ENCODE measurements at places on chromosomes 5 and 9.

DNA sequence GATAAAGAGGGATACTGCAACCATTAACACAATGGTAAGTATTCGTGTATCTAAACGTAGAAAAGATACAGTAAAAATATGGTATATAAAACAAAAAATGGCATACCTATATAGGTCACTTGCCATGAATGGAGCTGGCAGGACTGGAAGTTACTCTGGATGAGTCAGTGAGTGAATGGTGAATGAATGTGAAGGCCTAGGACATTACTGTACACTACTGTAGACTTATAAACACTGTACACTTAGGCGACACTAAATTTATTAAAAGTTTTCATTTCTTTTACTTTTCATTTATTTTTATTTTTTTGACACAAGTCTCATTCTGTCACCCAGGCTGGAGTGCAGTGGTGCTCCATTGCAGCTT lies 14.1 kb downstream of the TDRD7 start:
- DNase-seq: no peak

- DNase-seq: no peak
Observed at GRCh38 chr5:143696921-143697320, 115.0 kb upstream of the HMHB1 start.

GRCh38 chr9:109213285-109214121 lies 46.5 kb upstream of the FRRS1L start:
- no peak for DNase-seq

DNA sequence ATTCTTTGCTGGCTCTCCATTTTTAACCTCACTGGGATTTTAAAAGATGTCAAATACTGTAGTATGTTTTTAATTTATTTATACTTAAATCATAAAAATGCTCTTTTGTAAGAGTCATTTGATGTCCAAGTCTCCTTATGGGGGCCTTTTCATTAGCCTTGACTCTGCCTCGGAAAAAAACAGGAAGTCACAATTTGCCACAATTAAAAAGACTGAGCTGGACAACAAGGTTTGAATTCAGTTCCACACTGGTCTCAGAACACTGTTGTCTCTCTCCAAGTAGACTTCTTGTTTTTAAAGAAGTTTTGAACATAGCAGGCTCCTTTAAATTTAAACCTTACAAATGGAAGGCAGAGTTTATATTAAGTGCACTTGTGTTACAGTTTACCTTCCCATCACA lies 444.2 kb downstream of the ACTL7B start:
- DNase-seq: no peak

- no peak for DNase-seq
Observed at GRCh38 chr9:129595903-129596540, 24.9 kb downstream of the C9orf50 start.

- no peak for DNase-seq
Observed at GRCh38 chr5:42912184-42912798, 100.6 kb upstream of the SELENOP start.

GRCh38 chr9:134326724-134327601 lies 708 bp downstream of the RXRA start:
- peak; percentile 47 for DNase-seq

- DNase-seq: no peak
Observed at GRCh38 chr9:19181561-19181960, 48.9 kb upstream of the DENND4C start.

DNA sequence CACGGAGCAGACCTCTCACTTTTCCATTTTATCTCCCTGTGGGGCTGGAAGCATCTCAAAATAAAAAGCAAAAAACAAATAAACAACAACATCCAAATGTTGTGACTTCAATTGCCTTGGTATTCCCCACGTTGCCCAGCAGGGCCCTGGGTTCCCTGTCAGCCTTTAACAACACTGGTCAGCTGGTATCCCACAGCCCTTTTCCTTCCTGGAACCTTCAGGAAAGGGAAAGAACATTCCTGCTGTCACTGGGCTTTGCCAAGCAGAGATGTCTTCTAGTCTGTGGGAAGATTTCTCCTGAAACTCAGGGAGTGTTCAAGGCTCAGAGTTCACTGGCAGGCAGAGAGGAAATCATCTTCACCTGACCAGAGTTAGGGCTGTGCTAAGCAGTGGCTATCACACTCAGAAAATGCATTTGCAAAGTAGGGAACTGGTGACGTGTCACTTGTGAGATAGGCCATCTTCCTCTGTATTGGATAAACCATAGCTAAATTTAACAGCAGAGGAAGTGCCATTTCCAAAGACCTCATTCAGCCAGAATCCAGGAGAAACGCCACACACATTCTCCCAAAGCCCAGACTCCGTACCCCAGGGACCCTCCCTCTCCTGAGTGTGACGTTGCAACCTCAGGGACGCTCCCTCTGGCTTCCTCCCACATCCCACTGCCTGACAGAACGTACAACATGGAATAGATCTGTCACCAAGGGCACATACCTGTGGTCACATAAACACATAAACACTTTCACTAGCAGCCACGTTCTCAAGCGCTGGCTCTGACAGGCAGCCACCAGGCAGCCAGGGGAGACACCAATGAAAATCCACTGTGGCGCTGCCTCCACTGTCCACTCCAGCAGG lies 274.0 kb upstream of the DAPK1 start:
- no peak for DNase-seq

DNA sequence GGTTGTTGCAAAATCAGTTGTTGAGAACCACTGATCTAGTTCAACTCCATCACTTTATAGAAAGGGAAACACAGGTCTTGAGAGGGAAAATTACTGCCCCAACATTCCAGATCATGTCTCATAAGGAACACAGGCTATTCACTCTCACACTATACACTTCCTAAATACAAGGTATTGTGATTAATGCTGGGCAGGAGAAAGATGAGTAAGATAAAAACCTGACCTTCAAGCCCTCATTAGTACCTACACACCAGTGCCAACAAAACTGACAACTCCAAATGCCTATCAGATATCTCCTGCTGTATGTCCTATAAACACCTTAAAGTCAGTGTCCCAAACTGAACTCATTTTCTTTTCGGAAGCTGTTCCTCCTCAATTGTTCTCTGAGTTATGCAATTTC lies 8.2 kb downstream of the GNE start:
- no peak for DNase-seq

GRCh38 chr5:103424026-103424425 lies 138.6 kb downstream of the NUDT12 start:
- no peak for DNase-seq

GRCh38 chr5:148909040-148909439 lies 82.6 kb downstream of the ADRB2 start:
- DNase-seq: no peak

- DNase-seq: peak; percentile 51
Observed at GRCh38 chr9:15416880-15417279, 5.8 kb upstream of the SNAPC3 start.

- no peak for DNase-seq
Observed at GRCh38 chr5:176497852-176498251, 39.4 kb downstream of the RNF44 start.

GRCh38 chr5:179187229-179187678 lies 127.1 kb downstream of the ZNF354C start:
- DNase-seq: no peak

Data from thyroid gland (tissue), 4 donors.